ENCODE measurements at places on chromosomes 5 and 9. TPM values are rescaled to one million over a fixed set of nuclear protein-coding genes. Genes with fewer than 3 reads are reported as not detected.

GRCh38 chr5:115894342-115894741 lies 52.6 kb downstream of the AP3S1 start:
- DNase-seq, result no peak

RNF44 gene
- 8.6 TPM for total RNA-seq

STPG3 gene
- not detected for total RNA-seq

DNA sequence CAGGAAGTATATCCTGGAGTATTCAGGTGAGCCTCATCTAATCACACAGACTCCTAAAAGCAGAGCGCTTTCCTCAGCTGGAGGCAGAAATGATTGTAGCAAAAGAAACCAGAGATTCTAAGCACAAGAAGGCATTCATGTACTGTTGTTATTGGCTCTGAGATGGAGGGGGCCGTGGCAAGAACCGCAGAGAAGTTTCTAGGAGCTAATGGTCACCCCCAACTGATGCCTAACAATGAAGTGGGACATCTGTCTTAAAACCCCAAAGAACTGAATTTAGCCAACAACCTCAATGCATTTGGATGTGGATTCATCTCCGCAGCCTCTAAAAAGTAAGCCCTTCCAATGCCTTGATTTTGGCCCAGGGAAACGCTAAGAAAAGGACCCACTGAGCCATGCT lies 76.3 kb downstream of the ADAMTSL1 start:
- DNase-seq, result no peak

DNA sequence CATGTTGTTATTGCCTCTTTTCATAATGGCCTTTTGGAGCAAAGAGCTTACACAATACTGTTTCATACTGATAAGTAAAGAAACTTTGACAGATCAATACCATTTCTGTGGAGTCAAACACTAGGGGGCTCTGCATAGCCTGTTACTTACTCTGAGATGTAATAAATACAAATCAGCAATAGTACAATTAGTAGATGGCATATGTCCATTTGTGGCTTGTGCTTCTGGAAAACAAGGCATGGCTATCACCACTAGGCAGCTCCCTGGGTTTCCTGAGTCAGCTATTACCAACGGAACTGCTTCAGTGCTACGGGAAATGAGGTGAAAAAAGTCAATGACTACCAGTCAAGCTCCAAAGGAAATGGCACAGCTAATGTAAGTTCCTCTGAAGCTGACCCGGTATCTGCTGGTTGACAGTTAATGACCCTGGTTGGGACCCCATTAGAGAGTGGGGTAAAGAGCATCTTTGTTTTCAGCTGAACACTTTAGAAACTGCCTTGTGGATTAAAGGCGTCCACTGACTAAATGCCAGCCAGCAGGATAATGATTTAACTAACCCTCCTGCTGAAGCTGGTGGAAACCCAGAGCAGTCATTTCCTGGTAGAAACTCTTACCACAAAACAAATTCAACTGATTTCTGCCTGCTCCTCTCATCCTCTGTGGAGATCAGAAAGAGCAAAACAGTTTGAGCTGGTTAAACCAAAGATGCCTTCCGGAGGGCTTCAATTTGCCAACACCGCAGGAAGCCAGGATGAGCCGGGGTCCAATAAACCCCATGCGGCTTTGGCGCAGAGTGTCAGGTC lies 69.0 kb upstream of the FAM169A start:
- DNase-seq, result peak; percentile 92

GRCh38 chr9:83280790-83281189 lies 217.8 kb upstream of the RASEF start:
- DNase-seq, result peak; percentile 10

DNA sequence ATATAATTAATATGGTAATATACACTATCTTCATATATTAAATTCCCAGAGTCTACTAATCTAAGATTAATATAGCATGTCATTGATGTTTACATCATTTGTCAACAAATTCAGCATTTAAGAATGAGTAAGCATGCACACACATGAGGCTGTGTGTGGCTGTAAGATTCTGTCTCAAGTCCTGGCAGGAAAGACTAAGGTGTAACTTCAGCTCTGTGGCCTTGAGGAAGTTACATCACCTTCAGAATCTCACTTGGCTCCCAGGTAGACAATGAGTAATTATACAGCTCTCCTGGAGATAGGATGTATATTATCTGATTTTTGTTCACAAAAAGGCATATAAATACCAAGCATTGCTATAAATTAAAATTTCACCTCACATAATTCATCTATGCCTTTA lies 119.4 kb upstream of the IQGAP2 start:
- DNase-seq, result no peak

DNA sequence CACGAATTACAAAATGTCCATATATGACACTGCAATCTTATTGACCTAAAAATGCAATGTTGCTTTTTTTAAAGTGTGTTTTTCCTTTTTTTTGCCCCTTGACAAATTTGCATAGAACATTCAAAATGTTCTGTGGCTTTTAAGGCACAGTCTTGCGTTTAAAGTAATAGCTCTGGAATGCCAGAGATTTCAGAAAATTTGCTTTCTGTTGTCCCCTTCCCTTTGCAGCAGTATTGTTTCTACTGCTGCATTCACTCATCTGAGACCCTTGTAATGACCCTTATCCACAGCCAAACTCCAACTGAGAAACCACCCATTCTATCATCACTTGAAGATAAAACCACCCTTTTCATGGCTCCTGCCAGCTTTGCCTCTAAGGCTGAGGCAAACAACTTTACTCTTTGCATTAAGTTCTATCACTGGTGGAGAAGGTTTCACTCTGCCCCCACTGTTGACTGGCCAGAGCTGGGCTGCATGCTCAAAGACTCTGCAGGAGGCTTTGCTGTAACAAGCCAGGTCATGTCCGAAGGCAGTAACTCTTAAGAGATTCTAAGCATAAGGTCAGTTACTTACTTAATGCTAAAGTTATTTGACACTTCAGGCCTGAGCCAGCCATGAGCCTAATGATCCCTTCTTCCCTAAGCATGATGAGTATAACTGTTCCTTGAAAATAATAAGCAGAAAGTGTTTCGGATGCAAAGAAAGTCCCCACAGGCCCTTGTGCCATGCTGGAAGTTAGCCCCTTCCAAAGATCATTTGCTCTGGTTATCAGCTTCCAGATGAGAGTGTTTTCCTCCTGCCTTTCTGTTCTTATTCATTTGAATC lies 101.9 kb downstream of the CD180 start:
- peak; percentile 29 for DNase-seq

GRCh38 chr9:137021979-137022661 lies 5.9 kb downstream of the ABCA2 start:
- peak; percentile 70 for DNase-seq

DNA sequence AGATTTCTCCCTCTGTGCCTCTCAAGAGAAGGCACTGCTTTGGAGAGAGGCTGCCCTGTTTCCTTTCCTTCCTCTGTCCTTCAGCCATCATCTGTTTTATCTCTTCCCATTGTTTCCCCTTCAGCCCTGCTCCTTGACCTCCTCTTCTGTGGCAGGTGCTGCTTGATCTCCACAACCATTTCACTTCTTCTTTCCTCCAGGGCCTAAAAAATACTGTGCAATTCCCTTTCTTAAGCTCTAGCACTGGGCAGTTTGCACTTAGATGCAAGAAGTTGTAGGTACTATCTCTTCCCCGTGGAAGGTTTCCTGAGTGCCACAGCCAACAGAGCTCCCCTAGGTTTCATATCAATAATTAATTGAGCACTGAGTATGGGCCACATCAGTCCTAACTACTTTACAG lies 8.8 kb upstream of the ADRB2 start:
- DNase-seq, result no peak

GRCh38 chr5:122757285-122757684 lies 17.6 kb upstream of the SNX2 start:
- no peak for DNase-seq

DNA sequence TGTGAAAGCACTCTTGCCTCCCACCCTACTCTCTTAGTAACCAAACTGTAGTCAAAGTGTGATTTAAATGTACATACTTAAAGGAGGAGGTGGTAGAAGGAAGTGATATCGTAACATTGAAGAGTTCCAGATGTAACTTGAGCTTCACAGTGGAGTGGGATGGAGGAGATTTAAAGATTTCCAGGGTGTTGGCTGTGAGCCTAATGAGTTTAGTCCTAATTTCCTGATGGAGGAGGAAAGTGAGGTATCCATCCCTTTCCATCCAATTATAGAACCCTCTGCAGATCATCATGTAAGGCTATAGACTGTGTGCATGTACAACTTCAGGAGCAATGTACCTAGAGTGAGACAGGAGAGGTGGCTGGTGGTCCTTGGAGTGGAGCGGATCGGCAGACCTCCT lies 1163.9 kb upstream of the SEMA6A start:
- DNase-seq, result no peak

ORM1 gene
- not detected for total RNA-seq

GRCh38 chr9:70324963-70325362 lies 66.2 kb downstream of the SMC5 start:
- no peak for DNase-seq

THBS4 gene
- total RNA-seq, result 0.28 TPM

GRCh38 chr9:136438548-136439480 lies 831 bp downstream of the INPP5E start:
- peak; percentile 39 for DNase-seq

GRCh38 chr9:116641292-116642059 lies 45.6 kb upstream of the TRIM32 start:
- no peak for DNase-seq

GRCh38 chr5:90557391-90557790 lies 1.2 kb upstream of the ADGRV1 start:
- no peak for DNase-seq

- DNase-seq, result no peak
Observed at GRCh38 chr5:53089481-53089991, 20.0 kb downstream of the MOCS2 start.
